T-helper 22 cell (primary cell): ENCODE measurements at places on chromosomes 16 and 17.

DNA sequence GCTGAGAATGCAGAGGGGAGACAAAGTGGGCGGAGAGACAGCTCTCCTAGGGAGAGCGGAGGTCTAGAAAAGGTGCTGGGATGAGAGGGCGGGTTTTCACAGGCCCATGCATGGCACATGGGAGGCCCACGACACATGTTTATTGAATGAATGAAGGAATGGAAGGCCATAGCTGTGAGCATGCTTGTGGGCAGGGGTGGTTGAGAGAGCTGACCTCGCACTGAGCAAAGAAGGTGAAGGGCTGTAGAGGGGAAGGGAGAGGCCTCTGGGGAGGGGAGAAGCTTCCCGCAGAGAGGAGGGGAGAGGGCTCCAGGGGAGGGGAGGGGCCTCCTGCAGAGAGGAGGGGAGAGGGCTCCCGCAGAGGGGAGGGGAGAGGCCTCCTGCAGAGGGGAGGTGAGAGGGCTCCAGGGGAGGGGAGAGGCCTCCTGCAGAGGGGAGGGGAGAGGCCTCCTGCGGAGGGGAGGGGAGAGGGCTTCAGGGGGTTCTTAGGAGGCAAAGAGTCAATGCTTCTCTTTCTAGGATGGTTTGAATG is 27.3 kb downstream of the SDK2 start:
- DNase-seq: no peak

DNA sequence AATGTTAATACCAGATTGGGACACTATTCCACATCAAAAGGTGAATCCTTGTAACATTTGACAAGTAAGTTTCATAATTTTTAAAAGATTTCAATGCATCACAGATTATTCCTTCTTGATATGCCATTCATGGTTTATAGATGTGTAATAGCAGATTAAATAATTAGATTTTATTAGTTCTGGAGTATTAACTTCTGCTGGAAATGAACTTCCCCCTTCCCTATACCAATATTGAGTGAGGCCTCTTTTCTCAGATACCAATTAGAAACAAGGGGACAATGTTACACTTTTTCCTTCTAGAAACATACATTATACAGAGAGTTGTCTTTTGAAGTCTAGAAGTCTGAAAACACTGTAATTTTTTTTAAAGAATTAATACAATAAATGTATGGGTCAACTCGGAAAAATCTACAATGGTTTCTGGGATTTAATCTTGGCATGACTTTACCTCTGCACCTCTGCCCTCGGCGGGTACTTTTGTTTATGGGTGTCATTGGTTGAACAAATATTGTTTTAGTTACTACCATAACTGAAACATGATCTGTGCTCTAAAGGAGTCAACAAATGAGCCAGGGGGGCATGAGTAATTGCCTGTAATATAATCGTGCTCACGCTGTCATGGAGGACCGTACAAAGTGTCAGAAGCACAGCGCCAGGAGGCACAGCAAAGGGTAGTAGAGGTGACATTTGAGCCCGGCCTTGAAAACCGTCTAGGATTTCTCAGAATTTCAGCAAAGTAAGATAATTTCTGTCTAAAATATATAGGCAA is 8.2 kb downstream of the LRRC37B start:
- no peak for DNase-seq

GRCh38 chr17:57679906-57680695 is 65.0 kb downstream of the CCDC182 start:
- DNase-seq: no peak

- no peak for DNase-seq
Observed at GRCh38 chr17:27928587-27928986, 35.4 kb upstream of the LYRM9 start.

- no peak for DNase-seq
Observed at GRCh38 chr16:12262454-12263180, 286.1 kb downstream of the SNX29 start.

DNA sequence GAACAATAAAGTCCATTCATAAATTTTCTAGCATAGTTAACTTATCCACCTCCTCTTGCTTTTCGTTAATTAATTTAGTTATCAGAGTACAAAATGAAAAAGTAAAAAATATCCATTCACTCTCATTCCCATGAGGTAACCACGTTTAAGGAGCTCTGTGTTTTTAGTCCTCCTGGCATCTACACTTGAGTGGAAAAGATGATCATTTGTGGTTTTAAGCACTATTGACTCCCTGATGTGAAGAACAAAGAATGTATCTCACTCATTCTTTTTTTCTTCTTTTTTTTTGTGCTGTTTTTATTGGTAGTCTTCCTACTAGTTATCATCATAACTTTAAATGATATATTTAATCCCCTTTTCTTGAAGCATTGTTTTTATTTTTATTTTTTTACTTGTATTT is 26.1 kb downstream of the QPRT start:
- DNase-seq: no peak

- no peak for DNase-seq
Observed at GRCh38 chr17:34413443-34414119, 50.5 kb upstream of the CCL1 start.

DNA sequence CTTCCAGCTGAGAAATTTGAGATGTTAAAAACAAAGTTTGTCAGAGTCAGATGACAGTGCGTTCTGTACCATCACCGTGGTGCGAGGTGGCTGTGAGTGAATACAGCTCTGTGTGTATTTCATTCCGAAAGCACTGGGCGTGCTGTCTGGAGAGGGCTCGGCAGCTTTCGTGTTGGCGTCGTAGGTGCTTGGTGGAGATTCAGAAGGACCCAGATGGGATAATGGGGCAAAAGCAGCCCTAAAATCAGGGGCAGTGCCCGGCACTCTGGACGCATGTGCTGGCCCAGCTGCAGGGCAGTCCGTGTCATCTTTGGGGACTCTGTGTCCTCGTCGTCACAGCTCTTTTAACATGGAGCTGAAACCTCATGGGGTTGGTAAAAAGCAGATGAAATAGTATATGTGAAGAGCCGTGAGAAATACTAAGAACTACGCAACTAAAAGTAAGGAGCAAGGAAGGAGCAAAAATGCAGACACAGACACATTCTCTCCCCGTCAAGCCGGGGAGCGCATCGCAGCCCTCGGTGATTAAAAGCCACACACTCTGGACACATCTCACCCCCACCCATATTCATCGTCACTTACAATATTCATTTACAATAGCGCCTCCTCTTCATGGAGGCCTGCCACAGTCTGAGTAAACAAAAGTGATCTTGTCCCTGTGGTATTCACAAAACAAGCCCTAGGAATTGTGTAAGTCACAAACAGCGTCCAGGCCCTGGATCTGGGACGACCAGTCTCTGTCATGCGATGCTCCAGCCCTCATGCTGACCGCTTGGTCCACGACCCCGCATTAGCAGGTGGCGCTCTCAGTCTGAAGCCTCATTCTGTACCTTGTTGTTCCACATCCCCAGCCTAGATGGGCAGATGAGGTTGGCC is 206.7 kb downstream of the RPTOR start:
- no peak for DNase-seq
